ENCODE measurements at places on chromosomes 1 and 21. TPM values are rescaled to one million over a fixed set of nuclear protein-coding genes. Genes with fewer than 3 reads are reported as not detected.
A peak's percentile ranks its signal among the peaks of the same experiment; 100 is the strongest.

Gene ZFP69B
- 17.1 TPM for total RNA-seq

DNA sequence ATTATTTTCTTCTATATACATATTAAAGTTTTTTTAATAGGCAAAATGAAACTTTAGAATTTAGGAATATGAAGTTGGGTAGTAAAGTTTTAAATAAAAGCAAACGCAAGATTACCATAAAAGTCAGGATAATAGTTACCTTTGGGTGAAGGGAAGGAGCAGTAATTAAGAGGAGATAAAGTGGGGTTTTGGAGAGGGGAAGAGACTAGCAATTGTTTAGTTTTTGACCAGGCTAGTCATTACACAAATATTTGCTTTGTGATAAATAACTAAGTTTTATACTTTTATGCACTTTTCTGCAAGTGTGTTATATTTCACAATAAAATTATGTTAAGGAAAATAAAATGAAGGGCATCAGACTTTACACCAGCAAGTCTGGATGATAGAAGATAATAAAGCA is 27.7 kb upstream of the GUCA2B start:
- H3K4me3 ChIP-seq: no peak overlapping the region
- H3K4me1 ChIP-seq: no peaks in the 10 kb centered on the region
- no peak overlapping the region for H3K27ac ChIP-seq
- no peak for DNase-seq
- H3K36me3 ChIP-seq: no peaks in the 10 kb centered on the region
- no peaks in the 10 kb centered on the region for H3K27me3 ChIP-seq

Gene FCRL6
- total RNA-seq: not detected

- H3K27ac ChIP-seq: peak overlapping the region; percentile 37
- no peaks in the 10 kb centered on the region for H3K36me3 ChIP-seq
- no peak for DNase-seq
- H3K27me3 ChIP-seq: no peaks in the 10 kb centered on the region
- H3K4me1 ChIP-seq: peaks cover 30% of the 10 kb centered on the region
These were observed 26.1 kb upstream of the CLSTN1 start for GRCh38 chr1:9849691-9850441.

DNA sequence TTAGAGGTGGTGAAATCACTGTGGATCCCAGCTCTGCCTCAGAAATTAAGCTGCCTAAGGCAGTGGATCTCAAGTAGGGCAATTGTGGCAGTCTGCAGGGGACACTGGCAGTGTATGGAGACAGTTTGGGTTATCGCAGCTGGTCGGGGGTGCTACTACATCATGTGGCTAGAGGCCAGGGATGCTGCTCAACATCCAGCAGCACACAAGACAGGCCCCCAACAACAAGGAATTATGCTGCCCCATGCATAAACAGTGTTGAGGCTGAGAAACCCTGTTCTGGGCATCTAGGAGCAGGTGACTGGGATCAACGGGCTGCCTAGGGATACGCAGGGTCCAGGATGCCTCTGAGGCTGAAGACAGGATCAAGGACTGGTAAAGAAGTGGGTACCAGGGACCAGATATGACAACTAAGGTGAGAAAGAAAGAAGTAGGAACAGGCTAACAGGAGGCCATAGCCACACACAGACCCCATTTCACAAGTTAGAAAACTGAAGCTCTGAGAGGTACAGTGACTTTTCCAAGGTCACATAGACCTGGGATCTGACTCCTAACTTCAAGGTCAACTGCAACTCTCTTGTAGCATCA is 8.7 kb downstream of the BATF3 start:
- H3K36me3 ChIP-seq: no peaks in the 10 kb centered on the region
- H3K27me3 ChIP-seq: peaks cover 13% of the 10 kb centered on the region
- no peak for DNase-seq
- H3K27ac ChIP-seq: no peak overlapping the region
- H3K4me1 ChIP-seq: peaks cover 5% of the 10 kb centered on the region

DNA sequence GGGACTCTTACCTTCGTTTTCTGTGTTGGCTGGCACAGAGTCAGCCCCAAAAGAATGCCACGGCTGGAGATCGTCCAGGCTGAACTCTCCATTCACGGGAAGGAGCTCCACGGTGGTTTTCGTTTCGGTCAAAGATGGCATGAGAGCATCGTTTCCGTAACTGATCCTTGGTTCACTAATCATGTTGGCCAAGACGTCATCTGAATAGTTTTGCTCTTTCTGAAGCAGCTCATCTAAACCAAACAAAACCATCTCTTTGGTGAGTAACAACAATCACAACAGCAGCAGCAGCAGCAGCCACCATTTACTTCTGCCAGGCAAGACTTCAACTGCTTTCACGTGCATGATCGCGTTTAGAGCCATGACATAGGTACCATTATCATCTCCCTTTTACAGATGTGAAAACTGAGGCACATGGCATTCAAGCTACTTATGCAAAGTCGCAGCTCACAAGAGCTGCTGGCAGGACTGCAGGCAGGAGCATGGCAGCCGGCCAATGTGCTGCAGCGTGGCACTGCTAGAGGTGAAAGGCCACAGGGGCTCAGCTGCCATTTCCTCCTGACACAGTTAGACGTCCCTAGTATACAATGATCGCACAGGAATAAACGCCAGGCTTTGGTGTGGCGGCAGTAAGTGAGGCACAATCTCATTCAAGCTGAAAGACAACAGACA is 177.1 kb downstream of the GABPA start:
- peaks cover 4% of the 10 kb centered on the region for H3K4me1 ChIP-seq
- DNase-seq: no peak
- no peak overlapping the region for H3K4me3 ChIP-seq
- no peak overlapping the region for H3K27ac ChIP-seq
- H3K27me3 ChIP-seq: no peaks in the 10 kb centered on the region

DNA sequence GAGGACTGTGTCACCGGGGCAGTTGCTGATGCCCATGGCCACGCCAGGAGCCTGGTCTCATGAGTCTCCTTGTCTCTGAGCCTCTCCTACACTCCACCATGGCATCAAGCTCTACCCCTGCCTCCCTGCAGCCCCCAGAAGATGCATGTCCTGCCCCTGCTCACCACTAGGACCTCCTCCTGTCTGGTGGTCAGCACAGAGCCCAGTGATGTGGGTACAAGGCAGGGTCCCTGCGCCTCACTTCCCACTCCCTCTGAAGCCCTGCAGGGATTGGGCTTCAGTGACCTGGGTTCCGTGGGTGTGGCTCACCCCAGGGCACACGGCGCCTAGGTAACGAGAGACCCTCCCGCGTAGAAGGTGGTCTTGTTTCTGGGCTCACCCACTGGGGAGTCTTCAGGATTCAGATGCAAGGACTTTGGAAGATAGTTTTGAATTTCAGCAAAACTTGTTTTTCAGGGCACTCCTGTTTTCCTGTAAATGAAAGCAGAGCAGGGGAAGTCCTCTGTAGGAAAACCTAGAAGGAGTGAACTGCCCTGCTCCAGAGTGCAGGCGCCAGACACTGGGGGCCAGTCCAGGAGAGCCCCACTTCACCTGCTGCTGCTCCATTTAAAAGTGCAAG is 2.8 kb downstream of the COL18A1 start:
- no peak overlapping the region for H3K27ac ChIP-seq
- no peak for DNase-seq
- H3K27me3 ChIP-seq: peaks cover 20% of the 10 kb centered on the region
- peaks cover 45% of the 10 kb centered on the region for H3K4me1 ChIP-seq
- H3K36me3 ChIP-seq: no peaks in the 10 kb centered on the region

DNA sequence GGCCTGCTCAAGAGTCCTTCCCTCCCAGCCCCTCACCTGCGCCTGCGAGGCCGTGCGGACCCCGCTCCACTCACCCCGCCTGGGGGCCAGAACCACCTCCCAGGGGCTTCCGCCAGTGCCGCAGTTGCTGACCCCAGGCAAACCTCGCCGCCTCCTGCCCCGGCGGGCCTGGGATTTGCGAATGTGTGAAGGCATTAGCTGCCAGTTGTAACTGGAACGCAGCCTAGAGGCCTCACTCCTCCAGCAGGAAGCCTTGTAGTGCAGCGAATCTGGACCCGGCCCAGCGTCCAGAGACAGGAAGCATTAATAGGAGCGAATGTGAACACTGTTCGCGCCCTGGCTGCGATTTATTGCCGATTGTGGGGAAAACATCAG is 140.9 kb upstream of the ARHGEF16 start:
- H3K4me1 ChIP-seq: peaks cover 37% of the 10 kb centered on the region
- H3K27ac ChIP-seq: no peak overlapping the region
- no peak overlapping the region for H3K4me3 ChIP-seq
- peak; percentile 75 for DNase-seq
- H3K27me3 ChIP-seq: peaks cover 8% of the 10 kb centered on the region

GRCh38 chr1:54499097-54499359 is 49.0 kb upstream of the ACOT11 start:
- peaks cover 29% of the 10 kb centered on the region for H3K27me3 ChIP-seq
- DNase-seq: no peak
- peaks cover 13% of the 10 kb centered on the region for H3K4me1 ChIP-seq
- no peaks in the 10 kb centered on the region for H3K36me3 ChIP-seq
- peak overlapping the region; percentile 50 for H3K4me3 ChIP-seq

Gene LYPLA2
- total RNA-seq: 41.8 TPM

DNA sequence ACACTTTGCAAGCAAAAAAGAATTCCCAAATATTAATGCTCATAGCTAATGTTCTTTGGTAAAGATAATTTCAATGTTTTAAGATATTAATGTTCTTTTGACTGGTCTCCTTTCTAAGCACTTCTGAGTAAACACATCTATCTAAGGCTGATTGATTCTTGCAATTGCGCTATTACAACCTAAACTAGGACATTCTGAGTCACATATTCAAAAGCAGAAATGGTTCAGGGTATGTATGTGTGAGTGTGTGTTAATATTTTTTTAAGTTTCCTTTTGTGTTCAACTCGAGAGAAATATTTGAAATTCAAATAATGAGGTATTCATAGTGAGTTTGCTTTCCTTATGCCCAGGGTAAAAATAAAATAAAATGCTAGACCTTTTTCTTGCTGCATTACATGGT is 203.6 kb upstream of the GRIK3 start:
- no peak overlapping the region for H3K4me3 ChIP-seq
- DNase-seq: no peak
- H3K27ac ChIP-seq: no peak overlapping the region

Gene HAX1
- 57.9 TPM for total RNA-seq

GRCh38 chr1:115682792-115683191 is 41.0 kb downstream of the VANGL1 start:
- DNase-seq: no peak
- peaks cover 4% of the 10 kb centered on the region for H3K4me1 ChIP-seq
- H3K36me3 ChIP-seq: no peaks in the 10 kb centered on the region
- H3K27ac ChIP-seq: no peak overlapping the region
- H3K4me3 ChIP-seq: no peak overlapping the region

Gene GIPC2
- not detected for total RNA-seq

DNA sequence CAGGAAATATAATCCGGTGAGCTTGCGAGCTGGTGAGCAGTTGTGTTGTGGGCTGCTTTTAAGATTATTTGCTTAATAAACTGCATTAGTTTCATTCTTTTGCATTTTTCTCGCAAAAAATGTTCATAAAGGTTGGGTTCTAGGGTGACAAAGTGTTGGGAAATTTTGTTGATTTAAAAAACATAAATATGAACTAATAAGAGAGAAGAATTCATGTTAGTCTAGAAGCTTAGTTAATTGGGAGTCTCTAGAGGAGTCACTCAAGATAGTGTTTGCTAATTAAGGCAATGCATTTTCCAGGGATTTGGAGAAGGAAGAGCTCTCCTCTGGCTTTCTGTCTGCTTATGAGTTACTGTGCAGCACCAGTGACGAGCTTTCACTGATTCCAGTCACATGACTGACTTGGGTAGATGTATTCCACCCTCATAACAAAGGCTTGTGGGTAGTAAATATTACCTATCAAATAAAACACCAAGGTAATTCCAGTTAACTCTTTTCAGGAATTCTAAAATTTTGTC is 417.0 kb downstream of the PTBP2 start:
- peaks cover 7% of the 10 kb centered on the region for H3K4me1 ChIP-seq
- no peak overlapping the region for H3K4me3 ChIP-seq
- no peak overlapping the region for H3K27ac ChIP-seq
- no peaks in the 10 kb centered on the region for H3K27me3 ChIP-seq

- no peak overlapping the region for H3K27ac ChIP-seq
- no peaks in the 10 kb centered on the region for H3K36me3 ChIP-seq
- peaks cover 36% of the 10 kb centered on the region for H3K4me1 ChIP-seq
- no peak overlapping the region for H3K4me3 ChIP-seq
- DNase-seq: peak; percentile 69
These were observed 88.7 kb downstream of the ITPKB start for GRCh38 chr1:226650236-226650841.

DNA sequence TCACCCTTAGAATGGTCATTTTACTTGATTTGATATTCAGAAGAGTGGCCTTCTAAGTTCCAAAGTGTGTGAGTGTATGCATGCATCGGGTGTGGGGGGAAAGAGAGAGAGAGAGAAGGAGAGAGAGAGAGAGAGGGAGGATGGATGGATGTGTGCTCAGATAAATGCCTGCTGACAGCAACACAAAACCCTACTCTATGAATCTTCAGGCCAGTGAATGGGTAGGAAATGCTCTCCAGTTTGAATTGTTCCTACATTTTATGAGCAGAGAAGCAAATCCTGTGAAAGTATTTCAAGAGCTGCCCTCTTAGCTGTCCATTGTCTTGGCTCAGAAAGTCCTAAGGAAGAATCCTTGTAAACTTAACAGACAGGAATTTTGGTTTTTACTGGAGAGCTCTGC is 7.4 kb downstream of the JAM2 start:
- peaks cover 16% of the 10 kb centered on the region for H3K4me1 ChIP-seq
- peaks cover 7% of the 10 kb centered on the region for H3K27me3 ChIP-seq
- no peak overlapping the region for H3K27ac ChIP-seq
- H3K36me3 ChIP-seq: no peaks in the 10 kb centered on the region
- no peak overlapping the region for H3K4me3 ChIP-seq
- peak; percentile 31 for DNase-seq

DNA sequence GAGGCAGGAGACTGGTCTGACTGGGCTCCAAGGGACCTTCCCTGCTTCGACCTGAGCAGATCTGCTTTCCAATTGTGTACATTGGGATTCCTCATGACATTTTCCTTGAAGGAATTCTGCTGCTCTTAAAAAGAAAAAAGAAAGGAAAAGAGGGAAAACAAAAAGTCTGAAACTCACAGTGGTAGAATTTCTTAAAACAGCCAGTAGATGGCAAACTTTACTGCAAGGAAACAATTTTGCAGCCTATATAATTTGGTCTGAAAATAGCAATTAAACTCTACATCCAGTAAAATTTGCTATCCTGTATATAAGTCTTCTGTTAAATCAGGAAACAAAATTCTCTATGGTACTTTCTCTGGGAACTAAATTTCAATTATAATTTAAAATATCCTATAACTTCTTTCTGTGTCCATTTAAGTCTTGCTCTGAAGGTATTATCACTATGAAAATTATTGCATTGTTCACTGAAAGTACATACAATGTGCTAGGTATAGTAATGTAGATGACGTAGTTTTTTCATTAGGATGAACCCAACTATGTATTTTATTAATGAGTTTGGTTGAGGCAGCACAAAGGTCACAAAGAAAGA is 59.8 kb downstream of the CRB1 start:
- H3K4me3 ChIP-seq: no peak overlapping the region
- DNase-seq: peak; percentile 15
- H3K4me1 ChIP-seq: no peaks in the 10 kb centered on the region
- no peaks in the 10 kb centered on the region for H3K36me3 ChIP-seq

Gene SMIM1
- total RNA-seq: 9.1 TPM

Gene PCP4
- total RNA-seq: 0.81 TPM

- DNase-seq: no peak
- no peak overlapping the region for H3K27ac ChIP-seq
- no peaks in the 10 kb centered on the region for H3K36me3 ChIP-seq
- H3K27me3 ChIP-seq: no peaks in the 10 kb centered on the region
These were observed 2.3 kb downstream of the ZMYM4 start for GRCh38 chr1:35270836-35271235.

Gene CRABP2
- total RNA-seq: 156 TPM

- peak; percentile 61 for DNase-seq
- H3K27me3 ChIP-seq: no peaks in the 10 kb centered on the region
- H3K36me3 ChIP-seq: no peaks in the 10 kb centered on the region
- peaks cover 23% of the 10 kb centered on the region for H3K4me1 ChIP-seq
These were observed 1.7 kb downstream of the ISG15 start for GRCh38 chr1:1014799-1015681.

Data from neural progenitor cell (in vitro differentiated cells).